ENCODE measurements at places on chromosomes 6 and 20. TPM values are rescaled to one million over a fixed set of nuclear protein-coding genes. Genes with fewer than 3 reads are reported as not detected.

- no peak for DNase-seq
These were observed 12.2 kb downstream of the TTBK1 start for GRCh38 chr6:43255408-43256054.

DNA sequence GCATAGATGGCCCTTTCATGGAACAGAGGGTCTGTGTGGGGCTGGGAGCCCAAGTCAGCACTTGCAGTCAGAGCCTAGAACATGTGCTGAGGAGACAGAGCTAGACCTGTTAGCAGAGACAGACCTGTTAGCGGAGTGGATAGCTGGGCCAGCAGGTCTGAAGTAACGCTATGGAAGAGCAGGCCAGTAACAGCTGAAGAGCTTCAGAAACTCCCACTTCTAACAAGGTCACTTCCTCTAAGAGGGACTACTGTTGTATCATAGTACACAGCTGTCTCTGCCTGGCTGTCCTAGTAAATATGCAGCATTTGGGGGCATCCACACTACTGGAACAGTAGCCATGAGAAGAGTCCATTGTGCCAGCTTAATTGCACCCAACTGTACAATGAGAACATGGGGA lies 41.2 kb upstream of the POLR1H start:
- DNase-seq: no peak

DNA sequence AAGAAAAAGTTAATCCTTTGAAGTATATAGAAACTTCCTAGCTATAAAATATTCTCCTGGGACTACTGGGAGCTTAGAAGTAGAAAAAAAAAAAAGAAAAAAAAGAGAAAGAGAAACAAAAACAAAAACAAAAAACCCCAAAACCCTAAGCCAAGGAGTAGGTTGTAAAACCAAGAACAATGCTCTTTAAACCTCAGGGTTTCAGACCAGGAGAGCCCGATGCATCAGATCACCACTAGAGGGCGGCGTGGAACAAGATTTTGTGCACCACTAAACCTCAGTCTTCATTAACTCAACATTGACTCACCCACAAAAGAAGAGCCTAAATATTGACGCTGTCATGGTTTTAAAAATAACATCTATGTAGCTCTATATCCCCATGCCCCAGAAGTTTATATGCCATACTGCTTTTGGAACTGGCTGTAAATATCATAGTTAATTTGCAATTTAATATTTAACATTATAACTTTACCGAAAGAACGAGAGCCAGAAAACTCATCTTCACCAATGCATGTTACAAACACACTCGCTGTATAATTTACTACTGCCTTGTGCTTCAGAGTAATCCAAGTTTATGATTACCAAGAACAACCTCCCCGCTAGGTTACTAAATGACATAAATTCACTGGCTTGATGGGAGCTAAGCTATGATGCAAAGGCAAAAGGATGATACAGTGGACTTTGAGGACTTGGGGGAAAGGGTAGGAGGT lies 19.2 kb downstream of the MCUR1 start:
- DNase-seq: peak; percentile 83

DNA sequence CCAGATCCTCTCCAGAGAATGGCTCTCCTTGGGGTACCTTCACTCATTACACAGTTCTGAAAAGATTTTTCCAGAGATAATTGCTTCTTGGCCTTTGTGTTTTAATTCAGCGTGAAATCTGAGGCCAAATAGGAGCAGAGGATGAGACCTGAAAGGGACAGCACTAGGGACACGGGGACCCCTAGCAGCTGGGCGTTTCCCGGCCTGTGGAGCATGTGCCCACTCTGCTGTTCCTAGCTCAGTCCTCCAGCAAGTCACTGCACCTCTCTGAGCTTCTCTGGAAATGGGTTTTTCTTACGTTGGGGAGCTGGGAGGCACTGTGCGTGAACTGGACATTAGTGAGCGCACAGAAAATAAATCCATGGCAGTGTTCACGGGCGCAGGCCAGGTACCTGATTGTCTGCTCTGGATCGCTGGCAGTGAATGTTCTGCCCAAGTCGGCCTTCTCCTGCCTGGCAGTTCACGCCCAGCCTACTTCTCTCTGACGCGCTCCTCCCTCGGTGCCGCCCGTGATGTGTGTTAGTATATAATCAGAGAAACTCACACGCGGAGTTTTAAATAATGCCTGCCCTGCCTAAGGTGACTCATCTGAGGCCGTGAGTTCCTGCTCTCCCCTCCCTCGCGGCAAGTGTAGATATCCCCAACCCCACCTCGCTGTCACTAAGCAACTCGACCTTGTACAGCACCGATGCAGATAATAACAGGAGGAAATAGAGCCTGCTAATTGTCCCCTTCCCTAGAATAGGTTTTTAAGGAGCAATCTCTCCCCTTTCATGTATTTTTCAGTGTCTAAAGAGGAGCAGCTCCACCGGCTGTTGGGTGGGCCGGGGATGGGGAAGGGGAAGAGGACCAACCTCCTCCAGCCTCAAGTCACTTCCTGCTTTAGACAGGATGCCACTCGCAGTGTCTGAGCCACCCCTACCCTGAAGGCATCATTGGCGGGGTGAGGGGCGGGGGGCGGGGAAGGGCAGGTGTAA lies 2.7 kb upstream of the TUBB2A start:
- peak; percentile 25 for DNase-seq

GRCh38 chr6:71466362-71466761 lies 177.8 kb downstream of the OGFRL1 start:
- DNase-seq: no peak

DNA sequence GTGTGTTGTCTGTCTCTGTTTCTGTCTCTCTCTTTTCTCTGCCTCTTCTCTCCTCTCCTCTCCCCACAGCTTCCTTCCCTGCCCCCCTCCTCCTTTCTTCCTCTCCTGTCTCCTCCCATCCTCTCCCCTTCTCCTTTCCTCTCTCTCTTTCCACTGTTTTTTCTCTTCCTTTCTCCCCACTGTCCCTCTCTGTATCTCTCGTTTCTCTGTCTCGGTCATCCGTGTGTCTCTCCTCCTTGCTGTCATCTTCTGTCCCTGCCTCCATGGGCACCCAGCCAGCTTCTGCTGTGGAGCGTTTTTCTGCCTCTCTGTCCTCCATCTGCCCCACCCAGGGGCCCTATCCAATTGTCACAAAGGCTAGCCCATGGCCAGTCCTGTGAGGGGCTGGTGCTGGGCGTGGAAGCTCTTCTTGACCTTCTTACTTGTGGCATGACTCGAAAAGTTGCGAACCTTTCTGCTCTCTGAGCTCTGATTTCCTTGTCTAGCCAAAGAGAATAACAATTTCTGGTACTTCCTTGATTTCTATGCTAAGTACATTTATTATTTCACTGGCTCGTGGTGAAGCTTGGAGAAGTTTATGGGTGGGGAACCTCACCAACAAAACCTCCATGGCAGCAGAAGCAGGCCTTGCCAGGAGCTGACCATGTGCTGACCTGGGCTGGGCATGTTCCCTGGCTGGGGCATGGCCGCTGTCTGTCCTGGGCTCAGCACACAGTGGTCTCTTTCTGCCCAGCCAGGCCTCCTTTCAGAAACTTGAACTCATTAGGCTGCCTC lies 69.3 kb downstream of the CEBPB start:
- DNase-seq: no peak

DNA sequence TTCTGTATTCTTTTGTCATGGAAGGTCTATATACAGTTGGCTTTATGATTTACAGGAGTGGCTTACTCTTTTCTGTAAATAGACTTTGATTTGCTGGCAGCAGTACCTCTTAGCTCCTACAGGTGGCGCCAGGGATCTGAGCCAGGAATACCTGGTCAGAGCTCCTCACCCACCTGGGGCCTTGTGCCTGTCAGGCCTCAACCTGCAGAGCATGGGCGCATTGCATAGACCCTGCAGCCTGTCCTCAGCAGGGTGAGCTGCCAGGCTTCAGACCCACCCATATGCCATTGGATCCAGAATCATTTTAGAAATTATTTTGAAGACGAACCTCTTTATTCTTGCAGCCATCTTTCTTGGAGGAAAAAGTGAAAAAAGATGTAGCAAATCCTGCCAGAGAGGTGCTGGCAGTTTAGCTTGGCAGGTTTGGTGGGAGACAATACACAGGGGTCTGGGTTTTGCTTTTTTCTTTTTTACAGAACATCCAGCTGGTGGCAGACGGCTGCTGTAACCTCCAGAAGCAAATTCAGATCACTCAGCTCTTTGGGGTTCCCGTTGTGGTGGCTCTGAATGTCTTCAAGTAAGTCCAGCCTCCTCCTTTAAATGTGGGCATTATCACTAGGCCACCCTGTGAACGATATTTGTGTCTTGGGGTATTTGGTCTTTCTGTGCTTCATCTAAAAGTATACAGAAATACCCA lies 149.1 kb downstream of the MTHFD1L start:
- peak; percentile 92 for DNase-seq

GRCh38 chr6:135941275-135942025 lies 89.9 kb downstream of the PDE7B start:
- no peak for DNase-seq

The AGER gene
- polyA plus RNA-seq: 2.1 TPM

Data from brain (organoid and tissue), 16 donors.